NCI-H510A (cell line): ENCODE measurements at places on chromosomes 12 and 14.

- DNase-seq: peak; percentile 13
Observed at GRCh38 chr14:91367173-91368171, 50.1 kb downstream of the CCDC88C start.

DNA sequence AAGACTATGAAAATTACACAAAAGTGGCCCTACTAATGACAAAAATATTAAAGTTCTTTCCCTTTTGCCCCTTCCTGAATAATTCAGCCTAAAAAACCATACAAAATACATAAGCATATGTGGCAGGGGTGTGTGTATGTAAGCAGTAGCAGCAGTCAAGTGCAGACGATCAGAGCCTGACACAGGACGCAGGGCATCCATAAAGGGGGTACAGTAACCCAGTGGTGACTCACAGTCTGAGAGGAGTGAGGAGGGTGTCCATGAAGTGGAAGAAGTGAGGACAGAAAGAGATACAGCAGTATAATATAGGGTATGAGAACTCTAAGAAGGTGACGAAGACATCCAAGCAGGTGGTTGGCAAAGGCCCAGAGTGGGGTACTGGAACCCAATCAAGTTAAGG lies 56.7 kb downstream of the RALGAPA1 start:
- DNase-seq: no peak

DNA sequence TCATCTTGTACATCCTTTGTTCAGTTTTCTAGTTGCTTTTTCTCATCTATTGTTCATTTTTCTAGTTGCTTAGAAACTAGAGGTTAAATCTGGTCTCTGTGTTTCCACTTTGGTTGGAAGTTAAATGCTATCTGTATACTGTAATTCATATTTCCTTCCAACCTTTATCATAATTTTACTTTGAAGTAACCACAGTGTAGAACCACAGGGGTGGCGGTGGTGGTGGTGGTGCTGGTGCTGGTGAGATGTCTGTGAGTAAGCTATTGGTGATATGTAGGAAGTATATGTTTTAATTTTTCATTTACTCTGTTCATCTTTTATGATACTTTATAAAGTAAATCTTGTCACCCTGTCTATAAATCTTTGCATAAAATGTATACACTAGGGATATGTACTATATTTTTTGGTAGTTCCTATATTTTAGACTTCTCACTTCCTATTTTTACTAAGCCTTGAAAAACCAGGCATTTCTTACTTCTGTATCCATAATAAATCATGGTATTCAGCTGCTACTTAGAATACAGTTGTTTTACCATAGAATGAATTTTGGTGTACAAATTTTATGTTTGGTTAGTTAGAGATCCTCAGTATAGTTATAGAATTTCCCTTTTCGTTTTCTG lies 31.9 kb downstream of the CCDC91 start:
- DNase-seq: no peak

- DNase-seq: no peak
Observed at GRCh38 chr12:42946871-42947381, 357.4 kb upstream of the PRICKLE1 start.

DNA sequence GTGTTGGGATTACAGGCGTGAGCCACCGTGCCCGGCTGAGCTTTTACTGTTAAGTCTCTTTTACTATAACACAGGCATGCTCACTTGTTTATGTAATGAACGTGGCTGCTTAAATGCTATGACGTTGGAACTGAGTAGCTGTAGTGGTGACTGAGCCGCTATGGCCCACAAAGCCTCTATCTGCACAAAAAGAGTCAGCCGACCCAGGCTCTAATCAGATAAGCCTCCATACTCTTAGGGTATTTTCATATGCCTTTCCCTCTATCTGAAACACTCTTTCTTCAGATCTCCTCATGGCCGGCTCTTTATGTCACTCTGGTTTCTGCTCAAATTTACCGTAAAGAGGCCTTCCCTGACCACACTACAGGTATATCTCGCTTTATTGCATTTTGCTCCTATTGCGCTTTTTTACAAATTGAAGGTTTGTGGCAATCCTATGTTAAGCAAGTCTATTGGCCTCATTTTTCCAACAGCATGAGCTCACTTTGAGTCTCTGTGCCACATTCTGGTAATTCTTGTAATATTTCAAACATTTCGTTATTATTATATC lies 8.0 kb downstream of the SLC2A14 start:
- DNase-seq: no peak

- DNase-seq: no peak
Observed at GRCh38 chr12:80157645-80158044, 58.3 kb downstream of the OTOGL start.

- DNase-seq: no peak
Observed at GRCh38 chr12:91400271-91400670, 217.7 kb upstream of the DCN start.

DNA sequence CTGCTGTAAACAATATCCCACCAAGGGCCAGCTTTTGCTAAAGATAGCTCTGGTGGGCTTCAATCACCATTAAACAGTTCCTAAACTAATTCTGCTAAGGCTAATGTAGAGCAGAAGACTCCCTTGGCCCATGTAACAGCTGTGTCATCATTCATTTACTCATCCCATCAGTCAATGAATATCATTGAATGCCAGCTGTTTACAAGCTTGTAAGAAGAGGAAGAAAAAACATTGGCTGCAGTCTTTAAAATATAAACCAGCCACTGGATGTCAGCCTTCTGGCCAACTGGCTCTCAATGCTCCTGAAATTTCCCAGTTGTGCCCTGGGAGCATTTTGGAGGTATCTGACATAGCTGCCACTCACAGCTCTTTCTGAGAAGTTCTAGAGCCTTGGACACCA lies 18.0 kb upstream of the MAP3K9 start:
- no peak for DNase-seq

- DNase-seq: no peak
Observed at GRCh38 chr12:50390316-50390741, 6.1 kb downstream of the FAM186A start.

- no peak for DNase-seq
Observed at GRCh38 chr14:91380610-91381371, 36.8 kb downstream of the CCDC88C start.

DNA sequence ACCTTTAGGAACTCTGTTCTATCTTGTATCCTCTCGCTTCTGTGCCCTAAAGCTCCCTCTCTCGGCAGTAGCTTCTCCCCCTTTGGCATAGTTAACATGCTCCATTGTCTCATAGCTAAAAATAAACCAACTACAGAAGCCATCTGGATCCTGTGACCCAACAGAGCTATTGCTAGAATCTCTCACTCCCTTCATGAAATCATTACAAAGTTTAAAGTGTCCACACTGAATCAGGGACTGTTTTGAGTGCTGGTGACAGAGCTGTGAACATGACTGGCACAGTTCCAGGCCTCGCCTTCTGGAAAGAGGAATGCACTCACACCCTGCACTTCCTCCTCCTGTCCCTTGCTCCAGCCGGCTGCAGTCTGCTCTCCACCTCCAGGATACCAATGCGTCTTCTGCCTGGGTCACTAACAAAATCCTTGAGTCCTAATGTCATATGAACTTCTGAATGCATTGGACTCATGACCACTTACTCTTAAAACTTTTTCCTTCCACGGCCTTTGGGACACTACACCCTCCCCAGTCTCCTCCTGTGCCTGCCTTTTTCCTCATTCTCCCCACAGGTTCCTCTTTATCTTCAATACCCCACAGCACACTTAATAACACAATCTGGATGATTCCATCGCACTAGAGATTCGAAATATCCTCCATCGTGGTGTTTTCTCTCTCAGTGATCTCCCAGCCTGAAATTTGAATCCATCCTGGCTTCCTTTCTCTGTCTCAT lies 13.2 kb downstream of the PLBD1 start:
- DNase-seq: peak; percentile 51

GRCh38 chr12:91111366-91112325 lies at the start of gene LUM:
Gene LUM (minus strand): TSS chr12:91111494. CDS start chr12:91108979, 2,515 bp downstream.
- no peak for DNase-seq

GRCh38 chr12:89695830-89696229 lies 12.8 kb downstream of the ATP2B1 start:
- no peak for DNase-seq

DNA sequence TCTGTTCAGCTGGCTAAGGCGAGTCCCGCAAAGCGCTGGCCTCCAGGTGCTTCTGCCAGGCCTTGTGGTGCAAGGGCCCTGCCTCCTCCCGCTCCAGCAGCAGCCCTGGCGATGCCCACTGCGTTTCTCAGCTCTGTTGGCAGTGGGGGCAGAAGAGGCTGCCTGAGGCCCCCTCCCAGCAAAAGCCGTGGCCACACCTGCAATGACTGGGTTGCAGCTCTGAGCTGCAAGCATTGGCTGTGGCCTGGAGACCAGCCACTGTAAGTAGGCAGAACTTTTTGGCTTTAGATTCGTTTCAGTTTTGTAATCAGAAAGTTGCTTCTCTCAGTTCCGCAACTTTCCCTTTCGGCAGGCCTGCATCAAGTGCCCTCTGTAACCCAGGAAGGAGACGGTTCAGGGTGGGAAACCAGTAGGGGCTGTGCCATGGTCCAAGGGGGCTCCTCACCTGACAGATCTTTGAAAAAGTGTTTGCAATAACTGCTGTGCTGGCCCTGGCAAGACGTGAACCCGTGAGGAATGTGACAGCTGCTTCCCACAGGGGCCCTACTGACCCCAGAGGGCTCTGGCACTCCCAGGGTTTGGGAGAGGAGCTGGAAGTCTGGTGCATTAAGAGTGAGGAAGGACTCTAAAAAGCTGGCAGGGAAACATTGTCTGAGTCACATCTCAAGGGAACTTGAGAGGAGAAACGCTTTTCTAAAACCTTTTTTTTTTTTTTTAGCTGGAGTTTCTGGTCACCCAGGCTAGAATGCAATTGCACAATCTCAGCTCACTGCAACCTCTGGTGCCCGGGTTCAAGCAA lies 54.5 kb upstream of the MAX start:
- DNase-seq: no peak

DNA sequence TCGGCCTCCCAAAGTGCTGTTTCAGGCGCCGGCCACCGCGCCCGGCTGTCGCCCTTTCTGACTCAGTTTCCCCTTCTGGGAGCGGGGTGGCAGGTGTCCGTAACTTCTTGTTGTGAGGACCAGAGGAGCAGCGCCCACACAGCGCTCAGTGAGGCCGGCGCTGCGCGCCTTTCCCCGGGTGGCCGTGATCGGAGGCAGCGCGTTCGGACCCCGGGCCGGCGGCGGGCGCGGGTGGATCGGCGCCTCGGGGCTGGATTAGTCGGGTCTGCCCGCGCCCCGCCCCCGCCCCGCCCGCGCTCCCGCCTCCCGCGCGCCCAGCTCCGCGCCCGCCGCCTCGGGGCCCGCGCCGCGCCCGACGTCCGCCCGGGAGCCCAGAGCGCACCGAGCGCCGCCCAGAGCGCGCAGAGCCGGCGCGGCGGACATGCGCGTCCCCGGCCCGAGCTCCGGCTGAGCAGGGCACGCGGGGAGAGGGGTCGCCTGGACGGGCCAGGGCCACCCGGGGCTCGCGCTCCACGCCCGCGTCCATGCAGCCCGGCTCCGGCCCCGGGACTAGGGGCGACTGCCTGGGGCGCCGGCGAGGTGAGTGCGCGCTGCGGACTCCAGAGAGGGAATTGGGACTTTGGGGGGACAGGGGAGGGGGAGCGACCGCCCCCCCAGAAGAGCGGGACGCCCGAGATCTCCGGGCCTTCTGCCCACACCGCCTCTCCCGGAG lies 50.6 kb downstream of the LRCOL1 start:
- peak; percentile 77 for DNase-seq

DNA sequence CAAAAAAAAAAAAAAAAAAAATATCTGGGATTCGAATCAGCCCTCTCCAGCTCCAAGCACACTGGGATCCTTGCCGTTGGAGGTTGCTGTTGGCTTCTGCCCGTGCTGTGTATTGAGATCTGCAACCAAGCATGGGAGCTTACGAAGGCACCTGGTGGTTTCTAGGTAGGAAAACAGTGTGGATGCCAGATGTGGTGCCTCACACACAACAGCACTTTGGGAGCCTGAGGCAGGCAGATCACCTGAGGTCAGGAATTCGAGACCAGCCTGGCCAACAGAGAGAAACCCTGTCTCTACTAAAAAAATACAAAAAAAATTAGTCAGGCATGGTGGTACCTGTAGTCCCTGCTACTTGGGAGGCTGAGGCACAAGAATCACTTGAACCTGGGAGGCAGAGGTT lies 47.4 kb downstream of the ATF7 start:
- no peak for DNase-seq

GRCh38 chr12:79162147-79162772 lies 297.7 kb downstream of the SYT1 start:
- no peak for DNase-seq

DNA sequence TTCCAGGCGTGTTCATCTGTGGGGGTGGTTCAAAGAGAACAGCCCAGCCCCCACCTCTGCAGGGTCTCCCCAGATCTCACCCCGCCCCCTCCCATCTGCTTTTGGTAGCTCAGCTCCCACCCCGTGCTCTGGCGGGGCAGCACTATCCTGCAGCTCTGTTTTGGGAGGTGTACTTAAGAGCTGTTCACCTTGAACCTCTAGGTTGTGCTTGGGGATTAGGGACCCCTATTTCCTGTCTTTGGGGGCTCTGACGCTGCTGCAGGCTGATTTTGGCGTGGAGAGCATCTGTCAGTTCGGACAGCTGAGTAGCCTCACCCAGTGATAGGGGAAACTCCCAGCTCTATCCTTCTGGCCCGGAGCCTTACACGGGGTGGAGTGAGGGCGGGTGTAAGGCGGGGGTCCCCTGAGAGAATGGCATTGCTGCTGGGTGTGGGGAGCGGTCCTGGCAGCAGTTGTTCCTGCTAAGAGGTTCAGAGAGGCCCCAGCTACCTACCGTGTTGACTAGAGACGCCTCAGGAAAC lies 765 bp downstream of the TMEM120B start:
- DNase-seq: no peak

DNA sequence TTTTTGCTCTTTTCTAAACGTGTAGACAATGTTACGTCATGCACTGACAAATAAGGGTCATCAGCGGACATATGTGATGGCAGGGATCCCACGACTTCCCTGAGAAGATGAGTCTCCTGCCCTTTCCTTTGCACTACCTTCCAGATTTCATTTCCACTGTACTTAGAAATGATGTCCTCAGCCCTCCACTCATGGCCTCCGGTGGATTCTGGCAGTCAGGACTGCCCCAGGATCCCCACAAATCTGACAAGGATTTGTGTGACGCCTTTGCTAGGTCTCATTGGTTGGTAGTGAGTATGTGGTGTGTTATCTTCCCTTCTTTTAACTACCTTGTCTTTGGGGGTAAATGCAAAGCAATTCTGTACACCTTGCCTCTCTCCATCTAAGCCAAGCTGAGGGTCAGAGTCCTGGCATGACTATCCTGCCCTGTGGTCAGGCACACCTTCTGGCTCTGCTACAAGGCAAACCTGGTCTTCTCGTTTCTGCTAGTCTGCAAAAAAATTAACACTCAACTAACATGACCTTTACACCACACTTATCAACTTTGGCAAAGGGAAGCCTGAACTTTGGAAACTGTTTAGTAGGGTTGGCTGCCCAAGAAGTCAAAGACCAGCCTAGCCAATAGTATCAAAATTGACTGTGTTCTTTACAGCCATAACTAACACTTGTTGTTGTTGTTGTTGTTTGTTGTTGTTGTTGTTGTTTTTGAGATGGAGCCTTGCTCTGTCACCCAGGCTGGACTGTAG lies 17.3 kb upstream of the DHRS4 start:
- DNase-seq: no peak
